ENCODE measurements at places on chromosomes 2 and 18. TPM values are rescaled to one million over a fixed set of nuclear protein-coding genes. Genes with fewer than 3 reads are reported as not detected.

Gene CD8B2
- 0.05 TPM for total RNA-seq

DNA sequence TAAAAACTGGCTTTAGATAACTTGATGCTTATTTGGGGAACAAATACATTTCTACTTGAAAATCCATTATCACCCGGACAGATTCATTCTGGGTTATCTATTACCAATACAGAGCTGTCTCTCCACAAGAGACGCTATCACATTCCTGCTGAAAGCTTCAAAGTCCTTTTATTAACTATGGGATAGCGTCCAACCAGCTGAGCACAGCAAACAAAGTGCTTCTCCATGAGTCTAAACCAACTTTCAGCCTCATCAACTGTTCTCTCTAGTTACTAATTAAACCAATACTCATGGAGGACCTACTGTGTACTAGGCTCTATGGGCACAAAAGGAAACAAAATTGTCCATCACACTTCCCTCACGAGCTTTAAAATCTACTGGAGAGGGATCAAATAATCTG is 132.8 kb downstream of the L3MBTL4 start:
- no peaks in the 10 kb centered on the region for H3K36me3 ChIP-seq
- H3K27ac ChIP-seq = no peak overlapping the region
- no peak overlapping the region for H3K4me3 ChIP-seq
- no peak for DNase-seq
- peaks cover 3% of the 10 kb centered on the region for H3K27me3 ChIP-seq

Gene SPC25
- total RNA-seq = 6.2 TPM

DNA sequence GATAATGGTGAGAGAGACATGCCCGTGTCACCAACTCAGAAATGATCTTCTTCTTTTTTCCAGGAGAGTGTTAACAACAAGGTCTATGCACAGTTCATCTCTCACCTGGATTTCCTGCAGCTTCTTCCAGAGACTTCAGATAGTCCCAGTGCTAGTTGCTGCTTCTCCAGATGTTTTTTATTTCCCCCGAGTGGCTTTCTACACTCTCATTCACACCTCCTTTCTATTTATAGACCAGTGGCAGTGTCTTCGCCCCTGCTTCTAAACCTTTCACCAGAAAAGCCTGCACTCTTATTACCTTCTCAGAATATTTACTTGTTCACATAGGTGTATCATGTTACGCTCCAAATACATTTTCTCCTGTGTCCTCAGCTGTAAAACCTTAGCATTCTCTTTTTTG is 558.8 kb upstream of the CHAC2 start:
- no peak for DNase-seq
- no peaks in the 10 kb centered on the region for H3K36me3 ChIP-seq
- no peak overlapping the region for H3K4me3 ChIP-seq
- H3K4me1 ChIP-seq = peaks cover 3% of the 10 kb centered on the region

- H3K36me3 ChIP-seq = no peaks in the 10 kb centered on the region
- DNase-seq = no peak
- H3K4me1 ChIP-seq = no peaks in the 10 kb centered on the region
- H3K4me3 ChIP-seq = no peak overlapping the region
Measured at GRCh38 chr2:178764097-178764496, 43.1 kb downstream of the TTN start.

Gene CFC1
- 1.2 TPM for total RNA-seq

- no peak for DNase-seq
- H3K27me3 ChIP-seq = peaks cover 11% of the 10 kb centered on the region
- H3K36me3 ChIP-seq = no peaks in the 10 kb centered on the region
- H3K4me1 ChIP-seq = peaks cover 28% of the 10 kb centered on the region
- H3K27ac ChIP-seq = peak overlapping the region; percentile 96
Measured at GRCh38 chr2:231613331-231613662, 20.6 kb downstream of the TEX44 start.

Gene OR6B2
- 0.23 TPM for total RNA-seq

- H3K27me3 ChIP-seq = peaks cover 1% of the 10 kb centered on the region
- H3K36me3 ChIP-seq = no peaks in the 10 kb centered on the region
- peaks cover 27% of the 10 kb centered on the region for H3K4me1 ChIP-seq
- DNase-seq = peak; percentile 25
- no peak overlapping the region for H3K4me3 ChIP-seq
- H3K27ac ChIP-seq = peak overlapping the region; percentile 61
Measured at GRCh38 chr2:18067588-18068384, 189.3 kb downstream of the KCNS3 start.

Gene CHPF
- total RNA-seq = 4.1 TPM

Gene CREB1
- 76.8 TPM for total RNA-seq

- H3K4me3 ChIP-seq = no peak overlapping the region
- H3K4me1 ChIP-seq = no peaks in the 10 kb centered on the region
- no peaks in the 10 kb centered on the region for H3K36me3 ChIP-seq
- no peak for DNase-seq
- H3K27me3 ChIP-seq = peaks cover 4% of the 10 kb centered on the region
Measured at GRCh38 chr18:51151568-51152511, 45.6 kb downstream of the MEX3C start.

Gene SP140
- total RNA-seq = not detected

- DNase-seq = peak; percentile 66
- H3K4me3 ChIP-seq = no peak overlapping the region
- H3K36me3 ChIP-seq = no peaks in the 10 kb centered on the region
- H3K27me3 ChIP-seq = no peaks in the 10 kb centered on the region
Measured at GRCh38 chr18:42053188-42053781, 98.3 kb downstream of the PIK3C3 start.

All from endothelial cell (in vitro differentiated cells).